ENCODE measurements at places on chromosomes 4 and X. TPM values are rescaled to one million over a fixed set of nuclear protein-coding genes. Genes with fewer than 3 reads are reported as not detected.

The NUP62CL gene
- 0.14 TPM for total RNA-seq

The CXCR3 gene
- total RNA-seq = 0.32 TPM

The TMPRSS11D gene
- total RNA-seq = not detected

The TENM3 gene
- total RNA-seq = 2.1 TPM
